BJ (cell line): ENCODE measurements at places on chromosomes 16 and 17.

GRCh38 chr16:49688036-49688697, 167.7 kb downstream of the ZNF423 start:
- no peak for DNase-seq

DNA sequence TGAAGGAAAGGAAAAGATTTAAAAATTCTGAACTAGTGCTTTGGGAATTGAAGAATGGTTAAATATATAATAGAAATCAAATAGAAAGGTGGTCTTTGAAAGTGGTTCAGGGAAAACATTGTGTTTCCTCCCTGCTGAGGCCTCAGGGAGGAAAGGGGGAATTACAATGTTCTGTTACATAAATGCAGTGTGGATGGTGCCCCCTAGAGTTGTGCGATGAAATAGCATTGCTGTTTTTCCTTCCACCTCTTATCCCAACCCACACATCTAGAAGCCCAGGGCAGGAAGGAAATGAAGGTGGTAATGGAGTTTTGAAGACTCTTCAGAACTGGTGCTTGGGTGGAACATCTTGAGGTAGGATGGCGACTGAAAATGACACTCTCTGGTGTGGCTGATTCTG, 6.4 kb upstream of the TOX3 start:
- no peak for DNase-seq

GRCh38 chr16:72637306-72637705, 410.6 kb downstream of the ZFHX3 start:
- DNase-seq, result peak; percentile 5

- DNase-seq, result no peak
Measured at GRCh38 chr17:46138473-46138872, 54.8 kb downstream of the KANSL1 start.

DNA sequence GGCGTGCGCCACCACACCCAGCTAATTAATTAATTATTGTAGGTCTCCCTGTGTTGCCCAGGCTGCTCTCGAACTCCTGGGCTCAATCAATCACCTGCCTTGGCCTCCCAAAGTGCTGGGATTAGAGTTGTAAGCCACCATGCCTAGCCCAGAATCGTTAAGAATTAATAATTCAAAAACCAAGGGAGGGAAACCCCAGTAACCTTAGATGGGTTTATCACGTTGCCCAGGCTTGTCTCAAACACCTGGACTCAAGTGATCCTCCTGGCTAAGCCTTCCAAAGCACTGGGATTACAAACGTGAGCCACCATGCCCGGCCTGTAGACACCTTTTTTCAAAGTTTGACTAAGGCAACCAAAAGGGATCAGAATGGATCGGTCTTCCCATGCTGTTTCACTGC, 21.6 kb downstream of the CD300LF start:
- no peak for DNase-seq

DNA sequence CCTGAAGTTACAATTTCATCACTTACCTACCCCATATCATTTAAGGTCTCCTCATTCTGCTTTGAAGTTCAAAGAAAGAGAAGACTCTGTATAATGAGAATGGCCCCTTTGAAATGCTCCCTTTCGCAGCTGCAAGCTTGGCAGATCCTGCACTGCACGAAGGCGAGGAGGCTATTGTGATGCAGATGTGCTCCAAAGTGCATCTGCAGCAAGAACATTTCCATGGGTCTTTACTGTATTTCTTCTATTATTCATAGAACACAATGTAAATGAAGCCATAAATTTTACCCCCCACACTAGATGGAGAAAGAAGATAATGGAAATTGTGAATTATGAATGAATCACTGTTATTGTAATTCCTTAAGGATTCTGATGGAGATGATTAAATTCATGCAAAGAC, 178.7 kb downstream of the CHD9NB start:
- DNase-seq, result no peak

DNA sequence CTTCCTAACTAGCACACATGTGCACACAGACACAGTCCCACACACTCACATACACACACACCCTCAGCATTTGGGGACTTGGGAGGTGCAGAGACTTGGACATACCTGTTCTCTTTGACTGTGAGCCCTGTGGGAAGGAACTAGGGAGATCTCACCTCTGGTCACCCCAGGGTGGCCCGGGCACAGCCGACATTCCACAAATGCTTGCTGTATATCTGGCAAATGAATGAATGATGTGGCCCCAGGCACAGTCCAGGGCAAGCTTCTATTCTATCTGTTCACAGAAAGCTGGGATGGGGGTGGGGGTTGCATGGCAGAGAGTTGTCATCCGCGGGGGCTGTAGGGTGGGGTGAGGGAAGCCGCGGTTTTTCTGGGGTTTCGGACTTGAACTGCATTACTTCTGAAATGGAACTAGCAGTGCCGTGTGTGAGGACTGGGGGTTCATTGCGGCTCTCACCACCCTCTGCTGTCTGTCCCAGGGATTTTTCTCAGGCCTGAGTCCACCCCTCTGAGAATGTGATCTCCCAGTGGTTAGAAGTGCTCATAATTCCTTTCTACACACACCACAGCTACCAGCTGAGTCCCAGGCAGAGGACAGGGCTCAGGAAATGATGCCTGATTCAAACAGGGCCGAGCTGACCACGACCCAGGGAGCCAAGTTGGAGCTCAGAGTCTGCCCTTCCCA, 3.3 kb upstream of the RIPOR1 start:
- DNase-seq, result no peak

- no peak for DNase-seq
Measured at GRCh38 chr17:83116311-83116771, 36.9 kb downstream of the METRNL start.
